Cortex of kidney (tissue), 1 donor: ENCODE measurements at places on chromosomes 4 and X.

- no peak for DNase-seq
These were observed 20.5 kb upstream of the ZNF81 start for GRCh38 chrX:47815901-47816845.

DNA sequence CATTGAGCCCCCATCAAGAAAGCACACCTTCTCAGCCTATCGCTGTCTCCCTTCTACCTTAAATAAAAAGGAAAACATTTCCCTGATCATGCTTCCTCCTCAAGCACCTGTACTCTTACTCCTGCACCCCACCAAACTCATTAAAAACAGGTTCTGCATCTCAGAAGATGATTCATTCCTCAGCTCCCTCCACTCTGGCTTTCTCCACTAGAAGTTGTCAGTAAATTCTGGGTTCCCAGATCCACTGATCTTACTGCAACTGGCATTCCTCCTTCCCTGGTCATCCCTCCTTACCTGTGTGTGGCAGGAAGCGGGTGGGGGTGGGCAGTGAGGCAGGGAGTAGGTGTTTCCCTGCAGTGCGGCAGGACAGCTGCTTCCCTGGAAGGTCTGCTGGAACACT lies 108.8 kb downstream of the GPR143 start:
- DNase-seq = no peak

DNA sequence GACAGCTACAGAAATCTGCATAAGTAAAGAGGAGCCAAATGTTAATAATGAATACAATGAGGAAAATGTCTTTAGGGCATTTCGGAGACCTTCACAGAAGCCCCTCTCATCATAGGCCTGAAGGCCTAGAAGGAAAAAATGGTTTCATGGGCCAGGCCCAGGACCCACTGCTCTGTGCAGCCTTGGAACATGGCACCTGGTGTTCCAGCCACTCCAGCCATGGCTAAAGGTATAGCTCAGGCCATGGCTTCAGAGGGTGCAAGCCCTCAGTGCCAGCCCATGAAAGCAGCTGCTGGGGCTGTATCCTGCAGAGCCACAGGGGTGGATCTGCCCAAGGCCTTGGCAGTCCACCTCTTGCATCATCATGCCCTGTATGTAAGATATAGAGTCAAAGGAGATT lies 261.1 kb downstream of the SNCA start:
- no peak for DNase-seq

- DNase-seq = no peak
These were observed 38.5 kb upstream of the POU3F4 start for GRCh38 chrX:83469551-83469950.

DNA sequence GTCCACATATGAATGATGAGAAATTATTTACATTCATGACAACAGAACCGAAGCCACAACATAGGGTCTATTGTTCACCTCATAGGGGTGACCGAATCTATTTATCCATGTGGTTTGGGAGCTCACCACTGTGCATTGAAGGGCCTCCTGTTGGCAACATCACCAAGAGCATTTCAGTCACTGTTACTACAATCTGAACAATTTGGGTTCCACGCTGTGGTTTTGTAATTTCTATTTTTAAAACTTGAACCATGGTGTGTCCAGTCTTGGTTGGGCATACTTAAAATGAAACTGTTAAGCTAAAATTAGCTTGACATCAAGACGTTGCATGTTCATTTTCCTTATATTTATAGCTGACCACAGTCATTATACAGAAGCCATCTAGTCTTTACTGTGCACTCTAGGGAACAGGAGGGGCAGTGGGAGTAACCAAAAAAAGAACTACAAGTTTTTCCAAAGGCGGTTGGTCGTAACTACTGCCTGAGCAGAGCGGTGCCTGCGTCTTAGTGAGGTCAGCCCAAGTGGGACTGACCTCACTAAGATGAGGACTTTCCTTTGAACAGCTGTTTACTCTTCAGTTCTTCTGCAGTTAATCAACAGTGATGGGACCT lies 192.1 kb downstream of the SPRY1 start:
- no peak for DNase-seq

DNA sequence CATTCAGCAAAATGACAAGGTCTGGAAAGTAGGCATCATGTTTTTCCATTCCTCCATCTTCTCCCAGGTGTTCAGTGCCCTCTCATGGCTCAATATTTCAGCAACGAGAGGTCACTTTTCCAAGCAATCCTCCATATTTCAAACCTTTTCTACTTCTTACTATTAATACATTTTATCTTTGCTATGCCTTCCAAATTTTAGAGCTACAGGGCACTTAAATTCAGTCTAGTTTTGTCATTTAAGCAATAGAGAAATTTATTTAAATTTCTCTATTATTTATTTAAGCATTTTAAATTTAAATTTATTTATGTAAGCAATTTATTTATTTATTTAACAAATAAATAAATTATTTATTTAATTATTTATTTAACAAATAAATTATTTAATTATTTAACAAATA lies 305.1 kb upstream of the ANXA10 start:
- no peak for DNase-seq

- DNase-seq = no peak
These were observed 822 bp upstream of the SGMS2 start for GRCh38 chr4:107823870-107824349.

DNA sequence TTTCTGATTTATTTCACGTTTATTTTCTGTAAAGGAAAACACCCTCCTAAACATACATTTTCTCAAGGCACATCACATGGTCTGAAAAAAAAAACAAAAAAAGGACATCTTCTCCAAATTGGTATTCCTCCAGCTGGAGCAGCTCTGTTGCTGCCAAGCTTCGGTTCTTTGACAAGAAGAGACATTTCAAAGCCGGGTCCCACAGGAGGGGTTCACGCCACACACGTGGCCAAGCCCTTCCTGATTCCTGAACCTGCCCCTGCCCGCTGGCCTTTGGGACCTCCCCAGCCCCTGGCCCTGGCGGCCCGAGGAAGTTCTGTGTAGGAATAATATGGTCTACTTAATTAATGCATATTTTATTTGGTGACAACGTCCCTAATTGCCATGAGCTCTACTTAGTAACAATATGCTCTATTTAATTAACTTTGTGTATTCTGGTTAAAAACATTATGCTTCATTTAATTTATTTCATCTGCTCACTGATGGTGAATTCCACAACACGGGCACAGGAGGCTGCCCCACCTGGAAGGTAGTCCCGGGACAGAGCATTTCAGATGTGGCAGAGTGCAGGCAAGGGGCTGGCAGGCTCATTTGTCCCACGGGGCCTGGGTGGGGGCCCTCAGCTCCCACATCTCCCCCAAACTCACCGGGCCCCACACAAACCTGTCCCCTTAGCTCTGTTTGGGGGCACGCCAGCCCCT lies 5.4 kb upstream of the RGS12 start:
- no peak for DNase-seq

- DNase-seq = no peak
These were observed 44.6 kb downstream of the C4orf33 start for GRCh38 chr4:129140521-129140920.

DNA sequence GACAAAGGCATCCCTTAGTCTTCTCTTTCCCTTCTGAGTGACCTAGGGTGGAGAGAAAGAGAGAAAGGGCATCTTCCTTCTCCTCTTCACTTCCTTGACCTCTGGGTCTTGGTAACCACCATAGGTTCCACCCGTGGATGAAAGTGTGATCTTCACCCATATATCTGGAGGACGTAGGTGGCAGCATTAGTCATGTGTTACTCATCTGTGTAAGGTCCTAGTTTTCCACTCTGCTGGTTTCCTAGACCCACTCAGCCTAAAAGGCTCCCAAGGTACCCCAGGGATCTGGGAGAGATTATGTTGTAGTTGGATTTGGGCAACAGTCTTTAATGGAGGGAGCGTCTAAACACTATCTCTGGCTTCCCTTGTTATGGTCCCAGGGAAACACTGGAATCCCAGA lies 45.5 kb upstream of the RAB9B start:
- DNase-seq = no peak

- no peak for DNase-seq
These were observed 136.7 kb upstream of the POF1B start for GRCh38 chrX:85516131-85516530.

DNA sequence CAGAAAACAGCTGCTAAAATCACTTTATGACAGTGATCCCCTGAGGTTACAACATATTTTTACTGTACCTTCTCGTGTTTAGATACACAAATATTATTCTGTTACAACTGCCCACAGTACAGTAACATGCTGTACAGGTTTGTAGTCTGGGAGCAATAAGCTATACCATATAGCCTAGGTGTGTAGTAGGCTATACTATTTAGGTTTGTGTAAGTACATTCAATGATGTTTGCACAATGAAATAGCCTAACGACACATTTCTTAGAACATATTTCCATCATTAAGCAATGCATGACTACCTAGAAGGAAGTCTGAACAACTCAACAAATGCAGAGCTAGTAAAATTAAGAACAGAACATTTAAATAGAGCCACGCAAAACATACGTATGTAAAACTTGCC lies 112.7 kb downstream of the ZAR1 start:
- no peak for DNase-seq

DNA sequence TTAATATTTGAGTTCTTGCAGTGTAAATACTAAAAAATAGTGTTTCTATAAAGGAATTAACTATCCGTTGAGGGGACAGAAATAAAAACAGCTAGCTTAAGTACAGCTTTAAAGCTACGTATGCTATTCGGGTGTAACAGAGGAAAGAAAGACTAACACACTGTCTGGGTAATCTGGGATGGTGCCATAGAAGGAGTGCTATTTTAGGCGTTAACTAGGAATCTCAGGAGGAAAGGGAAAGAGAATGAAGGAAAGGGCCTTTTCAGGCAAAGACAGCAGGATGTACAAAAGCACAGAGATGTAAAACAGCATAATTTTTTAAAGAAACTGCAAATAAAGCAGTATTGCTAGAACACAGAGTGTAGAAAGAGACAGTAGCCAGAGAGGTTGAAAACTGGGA lies 161.8 kb downstream of the RAP1GDS1 start:
- no peak for DNase-seq

- DNase-seq = no peak
These were observed 18.8 kb upstream of the FAM47E start for GRCh38 chr4:76232681-76233080.

DNA sequence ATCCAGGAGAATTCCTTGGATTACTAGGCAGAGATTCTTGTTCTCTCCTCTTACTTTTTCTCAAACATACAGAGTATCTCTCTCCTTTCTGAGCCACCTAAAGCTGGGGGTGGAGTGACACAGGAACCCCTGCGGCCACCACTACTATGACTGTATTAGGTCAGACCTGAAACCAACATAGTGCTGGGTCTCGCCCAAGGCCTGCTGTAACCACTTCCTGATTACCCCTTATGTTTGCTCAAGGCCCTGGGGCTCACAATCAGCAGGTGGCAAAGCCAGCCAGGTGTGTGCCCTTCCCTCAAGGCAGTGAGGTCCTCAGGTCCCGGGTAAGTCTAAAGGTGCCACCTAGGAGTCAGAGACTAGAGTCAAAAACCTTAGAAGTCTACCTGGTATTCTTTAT lies 166.4 kb downstream of the PARM1 start:
- DNase-seq = no peak

GRCh38 chr4:6944301-6945051 lies 34.9 kb downstream of the TBC1D14 start:
- no peak for DNase-seq

DNA sequence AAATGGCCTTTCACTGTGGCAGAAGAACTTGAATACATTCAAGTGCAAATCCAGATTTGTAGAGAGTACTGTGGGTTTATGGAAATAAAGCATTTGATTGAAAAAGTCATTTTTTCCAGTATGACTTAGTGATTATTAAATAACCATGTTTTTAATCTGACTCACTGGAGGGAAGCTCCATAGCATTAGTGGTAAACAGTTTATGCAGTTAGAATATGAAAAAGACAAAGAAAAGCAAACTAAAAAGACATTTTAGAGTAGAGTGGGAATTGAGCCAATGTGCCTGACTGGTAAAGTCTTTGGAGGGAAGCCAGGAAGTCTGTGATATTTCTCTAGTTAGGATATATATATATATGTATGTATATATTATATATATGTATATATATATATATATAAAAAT lies 53.4 kb downstream of the FAT4 start:
- no peak for DNase-seq

DNA sequence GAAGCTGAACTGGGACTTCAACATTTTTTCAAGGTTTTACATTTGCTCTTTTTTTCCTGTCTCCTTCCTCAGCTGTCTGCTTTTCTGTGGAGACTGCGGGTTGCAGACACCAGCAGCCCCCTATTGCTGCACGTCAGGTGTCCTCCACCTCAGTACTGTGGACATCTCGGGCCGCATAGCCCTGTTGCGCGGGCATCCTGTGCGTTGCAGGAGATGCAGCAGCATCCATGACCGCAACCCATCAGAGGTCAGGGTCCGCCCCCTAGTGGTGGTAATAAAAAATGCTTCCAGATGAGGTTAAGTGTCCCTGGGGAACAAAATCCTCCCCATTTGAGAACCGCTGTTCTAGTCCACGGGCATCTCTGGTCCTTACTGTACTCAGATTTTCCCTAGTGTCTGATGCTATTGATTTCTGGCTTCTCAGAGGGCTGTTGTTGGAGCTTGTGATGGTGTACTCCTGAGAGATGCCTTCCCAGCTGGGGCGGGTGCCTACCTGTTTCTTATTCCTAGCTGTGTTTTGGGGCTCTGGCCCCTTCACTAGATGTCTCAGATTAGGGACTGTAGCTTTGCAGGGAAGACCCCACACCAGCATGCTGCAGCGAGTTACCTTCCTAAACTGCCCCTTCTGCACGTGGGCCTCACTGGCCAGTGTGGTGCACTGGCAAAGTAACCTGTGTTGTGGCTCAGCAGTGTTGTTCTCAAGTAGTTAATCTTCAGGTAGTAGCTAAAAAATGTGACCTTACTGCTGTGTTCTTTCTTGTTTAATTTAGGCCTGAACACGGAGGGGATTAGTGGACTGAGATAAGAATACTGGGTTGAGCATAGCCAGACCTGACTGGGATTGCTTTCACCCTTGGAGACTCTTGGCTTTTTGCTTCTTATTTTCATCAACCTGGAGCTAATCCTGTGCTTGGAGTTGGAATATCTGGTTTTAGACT lies 28.2 kb downstream of the NSD2 start:
- no peak for DNase-seq

DNA sequence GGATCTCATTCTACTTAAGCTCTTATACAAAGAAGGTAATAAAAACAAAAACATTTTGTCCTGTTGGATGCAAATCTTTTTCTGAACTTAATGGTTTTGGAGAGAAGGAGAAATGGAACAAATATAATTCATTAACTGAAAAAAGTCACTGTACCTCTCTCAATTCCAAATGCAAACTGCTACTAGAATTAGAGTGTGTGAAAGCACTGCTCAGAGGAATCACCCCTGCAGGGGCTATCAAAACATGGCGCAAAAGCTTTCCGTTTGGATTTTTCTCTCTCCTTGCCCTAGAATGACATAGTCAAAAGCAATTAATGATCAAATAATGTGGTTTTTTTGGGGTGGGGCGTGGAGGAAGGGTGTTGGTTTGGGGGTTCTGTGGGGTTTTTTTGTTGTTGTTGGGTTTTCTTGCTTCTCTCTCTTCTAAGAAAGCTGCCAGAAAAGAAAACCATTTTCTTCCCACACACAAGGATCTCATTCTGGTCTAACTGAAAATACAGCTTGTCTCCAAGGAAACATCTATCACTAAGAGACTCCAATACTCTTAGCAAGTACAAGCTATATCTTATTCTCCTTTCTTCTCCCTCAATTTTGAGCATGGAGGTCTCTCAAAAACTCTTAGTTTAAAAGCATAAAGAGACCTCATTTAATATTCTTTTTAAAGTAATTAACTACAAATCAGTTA lies 41.6 kb downstream of the USP46 start:
- DNase-seq = no peak
